ENCODE measurements at places on chromosomes 12 and 14.

- DNase-seq, result no peak
Measured at GRCh38 chr14:31106768-31107167, 80.6 kb upstream of the STRN3 start.

DNA sequence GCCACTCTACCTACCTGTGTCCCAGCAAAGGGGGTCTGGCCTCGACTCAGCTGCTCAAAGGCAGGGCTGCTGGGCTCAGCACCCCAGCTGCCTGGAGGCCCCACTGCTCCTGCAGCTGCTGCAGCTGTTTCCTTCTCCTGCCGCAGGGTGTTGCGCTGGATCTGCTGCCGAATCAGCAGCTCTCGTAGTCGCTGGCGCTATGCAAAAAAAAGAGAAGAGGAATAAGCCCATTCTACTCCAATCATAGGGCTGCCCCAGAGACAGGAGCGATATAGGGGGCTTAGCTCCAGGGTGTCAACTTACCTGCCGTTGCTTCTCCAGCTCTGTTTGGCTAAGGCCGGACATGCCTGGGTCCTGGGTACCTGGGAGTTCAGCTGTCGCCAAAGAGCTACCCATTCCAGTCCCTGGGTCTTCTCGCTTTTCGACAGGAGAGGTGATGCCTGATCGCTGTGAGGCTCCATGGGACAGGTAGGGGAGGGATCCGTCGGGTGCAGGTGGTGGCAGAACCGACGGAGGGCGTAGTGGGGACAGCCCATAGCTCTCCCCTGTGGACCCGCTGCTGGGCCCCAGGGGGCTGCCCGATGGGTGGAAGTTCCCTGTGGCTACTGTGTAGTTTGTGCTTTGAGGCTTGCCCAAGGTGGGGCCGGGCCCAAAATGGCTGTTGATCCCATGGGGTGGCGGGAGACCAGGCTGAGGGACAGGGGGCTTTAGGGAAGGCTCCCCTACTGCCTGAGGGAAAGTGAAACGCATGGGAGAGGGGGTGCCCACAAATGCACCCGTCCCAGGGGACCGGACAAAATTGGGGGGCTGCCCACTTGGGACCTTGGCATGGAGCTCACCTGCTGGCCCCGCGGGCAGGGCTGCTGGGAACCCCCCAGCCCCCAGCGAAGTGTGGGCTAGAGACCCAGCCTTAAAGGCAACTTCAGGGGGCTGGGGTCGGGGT, 20.9 kb downstream of the KMT2D start:
- no peak for DNase-seq

DNA sequence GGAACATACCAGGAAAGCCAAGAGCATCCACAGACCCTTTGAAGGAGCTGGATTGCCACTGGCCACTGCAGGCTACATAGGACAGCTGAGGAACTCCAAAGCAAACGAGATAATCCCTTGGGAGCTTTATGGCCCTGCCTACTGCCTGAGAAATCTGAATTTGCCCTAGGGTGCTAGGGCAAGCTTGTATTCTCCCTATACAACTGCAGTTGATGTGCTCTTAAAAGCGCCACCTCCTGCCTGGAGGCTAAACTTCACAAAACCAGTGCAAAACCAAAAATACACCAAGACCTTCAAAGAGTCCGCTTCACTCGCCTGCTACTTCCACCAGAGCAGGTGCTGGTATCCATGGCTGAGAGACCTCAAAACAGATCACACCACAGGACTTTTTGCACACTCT, 99.6 kb upstream of the KRR1 start:
- no peak for DNase-seq

GRCh38 chr12:4587108-4587507, 25.1 kb downstream of the DYRK4 start:
- DNase-seq, result no peak

Measured in stimulated activated effector memory CD8-positive, alpha-beta T cell treated with anti-CD3 and anti-CD28 coated beads, Interleukin-12 subunit alpha, Interleukin-12 subunit beta, amount 100 ng/mL, for 72 hours (primary cell).